Activated T-cell treated with anti-CD3 and anti-CD28 coated beads for 4 hours (primary cell): ENCODE measurements at places on chromosomes 16 and 17.
A peak's percentile ranks its signal among the peaks of the same experiment; 100 is the strongest.

GRCh38 chr16:72349719-72350118 lies 177.8 kb upstream of the PMFBP1 start:
- DNase-seq, result no peak

DNA sequence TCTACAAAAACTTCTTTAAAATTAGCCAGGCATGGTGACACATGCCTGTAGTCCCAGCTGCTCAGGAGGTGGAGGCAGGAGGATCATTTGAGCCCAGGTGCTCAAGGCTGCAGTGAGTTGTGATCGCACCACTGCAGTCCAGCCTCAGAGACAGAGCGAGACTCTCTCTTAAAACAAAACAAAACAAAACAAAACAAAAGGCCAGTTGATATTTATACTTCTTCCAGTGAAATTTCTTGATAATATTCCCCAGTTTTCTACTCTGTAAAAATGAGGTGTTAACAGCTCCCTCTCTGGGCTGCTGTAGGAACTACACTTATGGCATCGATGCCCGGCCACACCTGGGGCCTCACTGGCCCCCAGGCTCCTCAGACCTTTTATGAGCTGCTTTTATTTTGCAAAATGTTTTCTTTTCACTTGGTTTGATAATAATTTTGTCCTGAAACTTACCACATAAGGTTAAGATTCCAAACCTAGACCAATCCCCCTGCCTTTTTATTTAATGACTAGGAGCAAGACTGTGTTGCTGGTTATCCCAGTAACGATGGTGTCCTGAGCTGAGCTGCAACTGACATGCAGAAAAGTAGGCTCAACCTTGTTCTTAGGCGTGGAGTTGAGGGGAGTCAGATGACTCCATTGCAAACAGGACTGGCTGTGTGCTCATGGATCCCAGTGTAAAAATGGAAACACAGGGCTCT lies 17.6 kb downstream of the MAPK8IP3 start:
- DNase-seq, result no peak

- DNase-seq, result no peak
Measured at GRCh38 chr16:9053006-9053601, 38.3 kb upstream of the HAPSTR1 start.

DNA sequence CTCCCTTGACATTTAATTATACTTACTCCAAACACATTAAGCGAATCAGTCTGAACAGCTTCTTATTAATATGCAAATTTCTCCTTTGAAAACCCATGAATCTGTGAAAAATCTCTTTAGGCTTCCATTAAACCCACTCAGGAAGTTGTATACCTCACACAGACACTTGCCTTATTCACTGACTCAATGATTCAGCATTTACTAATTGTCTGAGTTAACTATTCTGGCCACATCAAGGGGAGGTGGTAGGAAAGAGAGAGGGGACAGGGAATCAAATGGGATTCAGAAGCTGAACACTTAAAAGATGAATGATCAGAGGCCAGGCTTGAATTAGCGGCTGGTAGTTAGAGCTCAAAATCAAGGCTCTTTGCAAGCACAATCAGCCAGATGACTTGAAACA lies 70.0 kb downstream of the HS3ST3A1 start:
- no peak for DNase-seq

GRCh38 chr16:88617268-88618031 lies 20.9 kb upstream of the IL17C start:
- DNase-seq, result no peak

GRCh38 chr17:75516255-75516618 lies at the start of gene TSEN54:
Gene TSEN54, plus strand, starts transcription at chr17:75516528. Its CDS starts 33 bp downstream, at chr17:75516561.
- DNase-seq, result peak; percentile 89

- DNase-seq, result no peak
Measured at GRCh38 chr17:5816491-5817070, 232.3 kb upstream of the NLRP1 start.

DNA sequence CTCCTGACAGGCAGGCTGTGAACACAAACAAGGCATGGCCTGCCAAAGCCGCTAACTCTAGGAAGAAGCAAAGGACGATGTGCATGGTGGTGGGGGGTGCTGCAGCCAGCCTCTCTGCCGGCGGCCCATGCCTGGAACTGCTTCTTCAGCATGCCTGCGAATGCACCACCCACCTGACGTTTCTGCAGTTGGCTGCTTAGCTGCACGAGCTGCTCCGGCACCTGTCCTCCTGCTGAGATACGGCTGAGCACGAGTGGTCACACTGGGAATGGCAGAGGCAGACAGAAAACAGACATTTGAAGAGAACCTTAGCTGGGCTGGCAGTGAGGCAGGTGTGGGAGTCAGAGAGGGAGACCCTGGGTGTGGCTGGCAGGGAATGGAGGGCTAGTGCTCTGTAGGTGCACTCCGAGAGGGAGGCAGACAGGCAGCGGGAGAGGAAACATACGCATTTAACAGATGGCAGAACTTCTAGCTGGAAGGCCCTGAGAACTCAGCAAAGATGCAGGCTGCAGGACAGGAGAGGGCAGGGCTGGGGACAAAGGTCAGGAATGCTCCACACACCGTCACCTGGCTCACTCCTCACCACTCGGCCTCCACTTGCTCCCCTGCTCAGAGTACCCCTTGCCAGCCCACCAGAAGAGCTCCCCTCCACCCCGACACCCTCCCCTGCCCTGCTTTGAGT lies 5.2 kb downstream of the FLCN start:
- no peak for DNase-seq

GRCh38 chr17:20935740-20936139 lies 107.1 kb downstream of the USP22 start:
- no peak for DNase-seq

DNA sequence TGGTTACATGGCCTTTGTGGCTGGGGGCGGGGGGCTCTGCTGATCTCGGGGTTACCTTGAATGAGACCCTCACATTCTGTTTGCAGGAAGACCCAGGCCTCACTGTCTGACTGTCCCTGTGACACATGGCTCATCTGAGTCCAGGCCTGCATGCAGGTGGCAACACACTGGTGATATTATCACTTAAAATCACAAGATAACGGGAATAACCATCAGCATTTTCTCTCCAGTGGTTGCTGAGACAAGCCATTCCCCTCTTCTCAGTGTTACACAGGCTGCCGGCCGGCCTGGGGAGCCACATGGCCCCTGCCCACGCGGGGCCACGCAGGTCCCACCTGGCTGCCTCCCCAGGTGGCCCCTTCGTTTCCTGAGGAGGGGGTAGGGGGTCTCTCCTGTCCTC lies 197.6 kb downstream of the ENGASE start:
- no peak for DNase-seq

GRCh38 chr17:65287040-65287439 lies 149.9 kb downstream of the RGS9 start:
- DNase-seq, result no peak

- no peak for DNase-seq
Measured at GRCh38 chr17:2986925-2987324, 76.5 kb downstream of the OR1D5 start.

DNA sequence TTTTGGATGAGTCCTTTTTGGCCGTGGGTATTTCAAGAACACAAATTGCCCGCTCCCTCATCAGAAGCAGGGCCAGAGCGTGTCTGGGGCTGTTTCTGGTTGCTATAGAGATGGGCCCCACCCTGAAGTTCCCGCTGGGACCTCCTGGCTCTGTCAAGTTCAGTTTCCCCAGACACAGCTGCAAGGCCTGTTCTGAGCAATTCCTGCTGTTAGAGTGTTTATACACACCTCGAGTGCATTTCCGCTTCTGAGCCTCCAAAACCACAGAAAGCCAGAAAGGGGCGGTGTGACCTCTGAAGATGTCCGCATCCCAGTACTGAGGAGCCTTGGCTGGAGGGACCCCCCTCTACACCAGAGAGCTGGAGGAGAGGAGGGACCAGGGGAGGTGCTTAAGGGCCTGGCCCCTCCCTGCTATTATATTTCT lies 9.3 kb upstream of the WBP2 start:
- DNase-seq, result no peak

DNA sequence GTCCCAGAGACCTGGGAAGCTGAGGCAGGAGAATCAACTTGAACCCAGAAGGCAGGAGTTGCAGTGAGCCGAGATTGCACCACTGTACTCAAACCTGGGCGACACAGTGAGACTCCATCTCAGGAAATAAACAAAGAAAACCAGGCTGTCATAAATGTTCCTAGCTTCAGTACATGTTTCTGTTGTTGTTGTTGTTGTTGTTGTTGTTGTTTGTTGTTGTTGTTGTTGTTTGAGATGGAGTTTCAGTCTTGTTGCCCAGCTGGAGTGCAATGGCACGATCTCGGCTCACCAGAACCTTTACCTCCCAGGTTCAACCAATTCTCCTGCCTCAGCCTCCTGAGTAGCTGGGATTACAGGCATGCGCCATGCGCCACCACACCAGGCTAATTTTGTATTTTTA lies 452.5 kb downstream of the HS3ST3B1 start:
- DNase-seq, result no peak

- no peak for DNase-seq
Measured at GRCh38 chr17:43384476-43384862, 14.3 kb upstream of the ARL4D start.

- DNase-seq, result no peak
Measured at GRCh38 chr17:80123791-80124190, 22.4 kb downstream of the GAA start.

- DNase-seq, result peak; percentile 41
Measured at GRCh38 chr17:59853168-59853918, 39.4 kb downstream of the TUBD1 start.

- DNase-seq, result no peak
Measured at GRCh38 chr17:82967268-82968032, 112.0 kb upstream of the METRNL start.

- no peak for DNase-seq
Measured at GRCh38 chr16:89010210-89010925, 33.4 kb upstream of the CBFA2T3 start.

DNA sequence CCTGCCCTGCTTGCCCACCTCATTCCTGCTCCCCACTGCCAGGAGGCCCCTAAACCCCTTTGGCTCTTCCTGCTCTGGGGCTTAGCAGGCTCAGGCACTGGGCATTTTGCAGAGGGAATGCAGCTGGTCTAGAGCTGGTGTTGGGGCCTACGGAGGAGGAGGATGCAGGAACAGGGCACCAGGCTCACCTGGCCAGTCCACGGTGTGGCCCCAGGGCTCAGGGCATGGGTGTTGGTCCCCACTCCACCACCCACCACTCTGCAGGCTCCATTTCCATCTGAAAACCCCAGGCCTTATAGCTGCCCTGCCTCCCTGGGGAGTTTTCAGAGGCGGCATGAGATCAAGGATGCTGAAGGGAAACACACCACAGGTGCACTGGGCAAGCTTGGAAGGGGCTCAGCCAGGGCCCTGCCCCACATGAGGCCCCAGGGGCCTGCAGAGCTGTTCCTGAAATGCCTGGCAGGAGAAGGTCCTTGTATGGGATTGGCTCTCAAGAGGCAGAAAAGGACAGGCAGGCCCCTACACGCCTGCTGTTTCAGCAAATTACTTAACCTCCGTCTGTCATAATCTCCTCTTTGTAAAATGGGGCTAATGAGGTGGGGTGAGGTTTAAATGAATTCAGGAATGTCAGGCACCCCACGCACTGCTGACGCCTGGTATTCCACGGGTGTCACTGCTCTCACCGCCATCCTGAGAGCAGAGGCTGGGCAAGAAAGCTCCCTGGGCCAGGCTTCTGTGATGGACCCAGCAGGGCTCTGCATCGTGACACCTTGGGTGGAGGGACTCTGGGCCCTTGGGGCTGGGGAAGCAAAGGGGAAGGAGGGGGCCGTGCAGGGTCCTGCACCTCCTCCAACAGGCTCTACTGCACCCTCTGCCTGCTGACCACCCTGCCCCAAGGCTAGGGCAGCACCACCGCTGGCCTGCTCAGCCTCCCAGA lies 9.3 kb downstream of the SLC47A2 start:
- DNase-seq, result no peak

GRCh38 chr16:84277244-84277823 lies 17.3 kb upstream of the WFDC1 start:
- peak; percentile 63 for DNase-seq

DNA sequence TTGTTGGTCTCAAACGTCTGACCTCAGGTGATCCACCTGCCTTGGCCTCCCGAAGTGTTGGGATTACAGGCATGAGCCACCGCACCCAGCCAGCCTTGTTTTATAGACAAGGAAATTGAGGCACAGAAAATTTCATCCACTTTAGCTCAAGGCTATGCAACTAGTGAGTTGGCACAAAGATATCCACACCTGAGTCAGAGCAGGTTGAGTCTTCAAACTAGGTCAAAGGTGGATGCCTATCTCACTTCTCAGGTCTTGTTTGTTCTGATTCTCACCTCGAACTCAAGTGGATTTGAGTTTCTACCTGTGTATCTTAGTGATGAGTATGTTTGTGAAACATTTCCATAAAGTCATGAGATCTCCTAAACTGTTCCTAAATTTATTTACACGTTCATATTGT lies 35.6 kb upstream of the GAS7 start:
- DNase-seq, result no peak

DNA sequence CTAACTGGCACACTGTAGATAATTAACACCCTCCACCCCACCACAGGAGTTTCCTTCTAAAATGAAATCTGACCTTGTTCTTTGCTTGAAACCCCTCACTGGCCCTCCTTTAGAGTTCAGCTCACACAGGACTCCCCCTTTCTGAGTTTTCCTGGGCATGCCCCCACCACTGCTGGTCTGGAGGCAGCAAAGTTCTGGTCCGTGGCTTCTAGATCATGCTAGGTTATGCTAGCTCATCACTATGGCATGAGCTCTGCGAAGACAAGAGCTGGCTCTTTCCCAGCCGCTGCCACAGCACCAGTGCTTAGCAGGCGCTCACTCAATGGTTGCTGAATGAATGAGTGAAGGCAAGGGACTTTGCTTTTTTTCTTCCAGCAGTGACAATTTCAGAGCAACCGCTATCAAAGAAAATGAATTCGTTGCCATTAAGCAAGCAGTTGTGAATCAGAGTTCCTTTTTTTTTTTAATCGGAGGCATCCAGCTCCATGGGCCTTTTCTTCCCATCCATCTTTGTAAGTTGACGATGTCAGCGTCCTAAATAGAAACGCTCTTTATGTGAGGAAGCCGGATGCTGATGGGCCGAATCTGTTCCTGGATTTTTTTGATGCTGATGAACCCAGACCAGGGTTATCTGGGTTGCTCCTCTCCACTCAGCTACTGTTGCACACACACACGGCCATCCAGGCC lies 80.8 kb upstream of the NOL11 start:
- DNase-seq, result no peak

- DNase-seq, result no peak
Measured at GRCh38 chr17:61397086-61397842, 2.4 kb upstream of the TBX2 start.

- DNase-seq, result no peak
Measured at GRCh38 chr17:43479948-43480347, 3.8 kb upstream of the DHX8 start.

GRCh38 chr16:56332464-56333079 lies 92.8 kb downstream of the AMFR start:
- DNase-seq, result no peak

DNA sequence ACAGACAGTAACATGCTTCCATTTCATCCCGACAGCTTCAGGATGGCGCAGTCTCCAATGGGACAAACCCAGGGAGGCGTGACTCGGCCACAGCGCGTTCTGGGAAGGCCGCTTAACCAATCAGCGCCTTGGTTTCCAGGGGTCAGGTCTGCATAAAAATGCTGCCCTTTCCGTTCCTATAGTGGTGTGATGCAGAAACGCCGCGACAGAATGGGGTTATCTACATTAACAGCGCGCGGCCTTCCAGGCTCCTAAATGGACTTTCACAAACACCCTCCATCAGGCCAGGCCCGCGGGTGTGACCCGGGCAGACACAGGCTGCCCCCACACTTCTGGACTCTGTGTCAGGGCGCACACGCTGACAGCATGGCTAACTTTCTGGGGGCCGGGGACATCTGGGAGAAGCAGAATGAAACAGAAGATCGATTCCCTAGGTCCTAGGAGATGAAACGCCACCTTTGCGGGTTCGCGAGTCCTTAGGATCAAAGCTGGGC lies 792 bp downstream of the TMEM231 start:
- DNase-seq, result no peak

GRCh38 chr16:12507366-12507765 lies 296.3 kb downstream of the CPPED1 start:
- no peak for DNase-seq
